ENCODE measurements at places on chromosomes 4 and X.

GRCh38 chr4:146292508-146292907, 78.2 kb downstream of the REELD1 start:
- DNase-seq = no peak

DNA sequence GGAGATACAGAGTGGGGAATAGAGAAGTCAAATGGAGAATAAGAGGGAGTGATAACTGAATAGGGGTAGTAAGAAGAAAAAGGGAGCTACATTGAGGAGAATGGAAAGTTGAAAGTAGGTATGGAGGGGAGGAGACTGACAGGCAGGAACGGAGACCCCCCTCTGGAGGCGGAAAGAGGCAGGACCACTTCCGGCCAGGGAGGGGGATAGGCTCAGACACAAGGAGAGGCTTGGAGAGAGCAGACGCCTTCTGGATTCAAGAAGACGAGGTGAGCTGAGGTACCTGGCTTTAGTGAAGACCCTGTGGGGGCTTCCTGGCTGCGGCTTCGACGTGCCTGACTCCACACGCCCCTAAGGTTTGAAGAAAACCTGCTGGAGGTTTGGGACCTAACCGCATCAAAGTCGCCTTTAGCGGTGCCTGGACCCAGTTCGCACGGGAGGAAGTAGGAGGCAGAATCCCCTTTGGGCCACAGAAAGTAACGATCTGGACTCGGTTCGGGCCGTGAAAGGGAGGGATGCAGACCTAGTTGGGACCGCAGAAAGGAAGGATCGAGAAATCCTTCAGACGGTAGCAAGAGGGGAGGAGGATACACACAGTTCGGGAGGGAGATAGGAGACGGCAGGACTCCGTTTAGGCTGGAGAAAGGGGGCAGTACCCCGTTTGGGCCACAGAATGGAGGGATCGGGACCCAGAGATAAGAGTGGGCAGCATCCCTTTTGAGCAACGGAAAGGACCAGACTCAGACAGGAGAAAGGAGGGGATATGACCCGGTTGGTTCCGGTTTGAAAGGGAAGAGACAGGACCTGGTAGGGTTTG, at the start of gene TRO:
TRO (plus strand) TSS at position 215 of the 817 bp plus-strand sequence. CDS start 1,423 bp downstream, outside the sequence.
- no peak for DNase-seq

- no peak for DNase-seq
Measured at GRCh38 chrX:71164071-71164470, 19.4 kb downstream of the NLGN3 start.

- DNase-seq = no peak
Measured at GRCh38 chr4:17068891-17069290, 170.4 kb upstream of the LDB2 start.

- no peak for DNase-seq
Measured at GRCh38 chr4:18366136-18366535, 344.6 kb upstream of the LCORL start.
